Inflammatory macrophage treated with lipopolysaccharide for 4 hours (primary cell): ENCODE measurements at places on chromosomes 2 and 18.

GRCh38 chr2:71905205-71905604 lies 242.5 kb downstream of the CYP26B1 start:
- DNase-seq: no peak

DNA sequence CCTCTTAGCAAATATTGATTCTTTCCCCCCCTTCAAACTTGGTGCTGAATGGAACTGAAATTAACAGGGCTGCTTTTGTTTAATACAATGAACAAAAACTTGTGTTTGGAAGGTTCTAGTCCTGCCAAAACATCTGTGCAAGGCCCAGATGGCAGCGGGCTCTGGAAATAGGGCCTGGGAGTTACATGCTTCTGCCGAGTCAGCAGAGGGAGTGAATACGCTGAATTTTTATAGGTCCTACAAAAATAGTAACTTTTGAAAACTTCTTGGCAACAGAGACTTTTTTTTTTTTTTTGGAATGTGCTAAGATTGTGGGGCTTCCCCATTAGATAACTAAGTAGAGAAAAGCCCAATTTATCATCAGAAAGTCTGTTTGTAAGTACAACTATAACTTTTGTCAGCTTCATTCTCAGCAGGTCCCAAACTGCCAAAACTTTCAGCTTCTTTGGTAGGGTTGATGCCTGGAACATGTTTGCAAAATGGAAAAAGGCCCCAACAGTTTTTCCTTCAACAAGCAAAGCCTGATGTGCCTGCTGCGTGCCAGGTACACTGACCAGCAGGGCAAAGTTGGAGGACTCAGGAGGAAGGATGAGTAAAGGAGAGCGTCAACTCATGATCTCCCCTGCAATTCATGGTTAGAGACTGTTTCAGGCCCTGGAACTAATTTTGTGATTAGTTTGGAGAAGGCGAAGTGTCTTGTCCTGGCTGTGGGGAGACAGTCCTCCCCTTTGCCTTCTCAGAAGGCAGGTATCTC lies 45.1 kb upstream of the HDAC4 start:
- DNase-seq: no peak

DNA sequence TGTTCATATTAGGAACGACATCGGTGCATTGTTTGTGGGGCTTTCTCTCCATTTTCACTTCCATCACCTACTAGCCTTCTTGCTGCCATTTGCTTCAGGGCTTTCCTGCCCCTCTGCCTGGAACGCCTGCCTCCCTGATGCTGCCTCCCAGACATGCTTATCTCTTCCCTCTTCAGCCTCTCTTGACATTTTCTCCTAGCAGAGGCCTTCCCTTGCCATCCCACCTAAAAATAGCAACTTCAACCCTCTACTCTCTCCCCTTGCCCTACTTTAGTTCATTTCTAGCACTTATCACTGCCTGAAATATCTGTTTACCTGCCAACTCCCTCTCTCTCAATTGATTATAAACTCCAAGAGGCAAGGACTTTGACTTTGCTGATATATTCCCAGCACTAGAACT lies 210.3 kb downstream of the SP3 start:
- no peak for DNase-seq

DNA sequence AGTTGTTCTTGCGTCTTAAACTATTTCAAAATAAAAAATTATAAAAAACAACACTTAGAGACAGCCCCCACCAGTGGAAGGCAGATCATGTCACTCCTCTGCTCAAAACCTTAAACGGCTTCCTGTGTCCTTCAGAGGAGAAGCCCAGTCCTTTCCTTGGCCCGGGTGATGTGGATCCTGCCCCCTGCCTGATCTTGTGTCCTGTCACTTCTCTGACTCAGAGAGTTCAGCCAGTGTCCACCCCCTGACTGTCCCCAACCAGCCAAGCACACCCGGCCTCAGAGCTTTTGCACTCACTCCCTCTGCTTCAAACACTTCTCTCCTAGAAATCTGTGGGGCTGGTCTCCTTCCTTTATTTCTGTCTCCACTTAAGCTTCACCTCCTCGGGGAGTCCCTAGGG lies 35.4 kb downstream of the TOGARAM2 start:
- DNase-seq: peak; percentile 42

DNA sequence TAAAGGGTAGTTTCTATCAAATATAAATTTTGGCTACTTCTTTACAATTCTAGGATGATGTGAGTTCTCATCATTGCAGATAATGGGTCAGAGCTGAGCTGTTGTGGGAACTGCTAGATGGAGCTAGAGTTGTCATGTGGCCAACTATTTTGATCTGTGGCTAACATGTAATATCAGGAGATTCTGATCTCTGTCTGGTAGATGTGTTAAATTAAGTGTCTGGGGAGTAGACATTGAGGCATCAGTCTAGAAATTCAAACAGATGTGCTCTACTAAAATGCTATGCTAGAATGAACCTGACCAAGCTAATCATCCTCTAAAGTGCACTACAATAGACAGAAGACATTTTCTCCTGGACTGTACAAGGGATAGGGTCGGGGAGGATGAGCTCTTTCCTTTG lies 30.3 kb upstream of the DARS1 start:
- DNase-seq: no peak

DNA sequence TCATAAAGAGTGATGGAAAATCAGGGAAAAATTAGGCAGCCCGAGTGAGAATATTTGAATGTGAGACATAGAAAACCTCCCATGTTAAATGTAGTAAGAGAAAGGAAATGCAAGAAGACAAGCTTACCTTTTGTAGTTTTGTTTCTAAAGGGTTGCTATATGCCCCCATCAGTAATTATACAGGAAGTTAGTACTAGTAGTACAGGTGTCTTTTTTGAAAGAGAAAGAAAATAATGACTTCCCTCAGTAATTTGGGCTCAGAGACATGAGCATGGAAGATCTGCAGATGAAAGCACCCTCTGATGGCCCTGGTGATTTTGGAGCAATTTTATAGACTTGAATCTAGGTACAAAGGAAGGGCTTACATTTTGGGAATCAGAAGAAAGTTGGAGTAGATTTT lies 80.8 kb downstream of the RHBDD1 start:
- no peak for DNase-seq

DNA sequence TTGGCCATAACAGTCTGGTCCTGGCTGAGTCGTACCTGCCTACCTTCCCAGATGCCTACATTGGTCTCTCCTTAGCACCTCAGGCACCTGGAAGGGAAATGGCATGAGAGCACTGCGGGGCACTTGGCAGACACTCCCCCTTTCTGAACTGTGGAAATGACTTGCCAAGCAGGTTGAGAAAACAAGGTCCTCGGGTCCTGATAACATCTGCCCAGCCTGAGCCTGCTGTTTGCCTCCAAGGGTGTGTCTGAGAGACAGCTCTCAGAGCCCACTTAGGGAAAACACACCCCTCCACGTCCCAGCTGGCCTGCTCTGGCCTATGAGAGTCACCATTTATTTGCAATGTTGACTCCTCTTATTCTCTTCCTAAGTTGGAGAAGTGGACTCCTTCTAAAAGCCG lies 10.5 kb downstream of the FAM110C start:
- DNase-seq: no peak

GRCh38 chr18:24930478-24930877 lies 421.5 kb downstream of the ZNF521 start:
- no peak for DNase-seq

DNA sequence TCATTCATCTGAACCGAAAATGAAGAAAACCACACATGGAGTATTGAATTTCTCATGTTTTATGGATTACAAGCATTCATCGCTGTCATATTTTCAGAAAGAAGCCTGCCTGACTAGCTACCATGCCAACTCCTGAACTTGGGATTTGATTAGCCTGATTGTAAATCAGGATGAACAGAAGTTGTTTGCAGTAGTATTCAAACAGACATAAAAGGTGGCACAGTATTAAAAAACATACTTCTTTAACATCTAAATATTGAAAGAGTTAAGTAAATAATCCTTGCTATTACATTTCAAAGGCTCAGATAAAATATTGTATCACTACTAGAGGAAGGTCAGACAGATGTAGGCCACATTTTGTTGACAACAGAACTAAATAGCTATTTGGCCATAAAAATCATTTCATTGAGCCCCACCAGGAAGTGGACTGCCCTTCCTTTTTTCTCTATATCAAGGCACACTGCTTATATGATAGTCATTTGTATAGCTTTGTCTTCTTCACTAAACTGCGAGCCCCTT lies 21.6 kb downstream of the SLC38A11 start:
- DNase-seq: no peak

- no peak for DNase-seq
Measured at GRCh38 chr2:15278296-15278695, 282.8 kb downstream of the NBAS start.

GRCh38 chr2:218265626-218266025 lies 4.3 kb downstream of the AAMP start:
- DNase-seq: no peak

DNA sequence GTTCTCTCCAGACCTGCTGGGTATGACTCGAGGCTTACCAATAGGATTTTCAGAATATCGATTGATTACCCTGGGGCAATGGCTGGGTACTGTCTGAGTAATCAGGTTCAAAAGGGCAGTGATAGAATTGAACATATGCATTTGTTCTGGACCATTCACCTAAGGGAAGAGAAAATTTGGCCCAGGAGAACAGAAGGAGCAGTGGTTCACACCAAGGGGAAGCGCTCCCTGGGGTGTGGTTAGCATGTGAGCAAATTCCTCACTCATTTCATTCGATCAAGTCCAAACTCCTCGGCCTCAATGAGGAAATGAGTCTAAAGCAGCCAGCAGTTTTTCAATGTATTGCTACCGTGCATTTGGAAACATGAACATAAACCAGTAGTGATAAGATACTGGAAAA lies 55.6 kb downstream of the CYP26B1 start:
- DNase-seq: no peak

GRCh38 chr2:227029426-227030105 lies 134.4 kb downstream of the COL4A4 start:
- peak; percentile 42 for DNase-seq

DNA sequence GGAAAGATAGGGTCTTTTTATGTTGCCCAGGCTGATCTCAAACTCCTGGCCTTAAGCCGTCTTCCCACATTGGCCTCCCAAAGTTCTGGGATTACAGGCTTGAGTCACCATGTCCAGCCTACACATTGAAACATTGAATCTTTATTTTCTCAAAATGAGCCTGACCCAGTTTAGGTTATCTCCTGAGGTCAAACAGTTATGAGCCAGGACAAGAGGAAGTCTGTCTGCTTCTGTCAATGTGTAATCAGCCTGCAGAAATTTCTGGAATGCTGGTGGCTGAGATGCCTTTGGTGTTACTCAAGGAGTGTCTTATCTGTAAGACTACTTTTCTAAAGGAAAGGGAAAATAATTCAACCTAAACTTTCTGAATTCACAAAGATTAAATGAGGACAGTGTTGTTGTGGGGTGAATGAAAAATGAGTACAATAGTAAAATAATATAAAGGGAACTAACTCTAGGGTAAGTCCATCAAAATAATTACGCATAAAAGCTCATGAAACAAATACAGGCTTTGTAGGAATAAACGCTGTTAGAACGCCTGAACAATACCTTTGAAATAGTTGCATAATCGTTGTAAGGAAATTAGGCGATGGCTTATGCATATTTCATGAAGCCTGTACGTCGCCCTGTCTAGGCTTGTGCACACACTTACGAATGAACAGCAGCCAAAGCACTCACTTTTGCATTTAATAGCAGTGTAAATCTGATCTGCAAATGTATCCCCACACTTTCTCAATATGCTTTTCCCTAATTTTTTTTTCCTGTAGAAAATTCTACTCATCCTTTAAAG lies 260.8 kb downstream of the RDH14 start:
- DNase-seq: no peak

DNA sequence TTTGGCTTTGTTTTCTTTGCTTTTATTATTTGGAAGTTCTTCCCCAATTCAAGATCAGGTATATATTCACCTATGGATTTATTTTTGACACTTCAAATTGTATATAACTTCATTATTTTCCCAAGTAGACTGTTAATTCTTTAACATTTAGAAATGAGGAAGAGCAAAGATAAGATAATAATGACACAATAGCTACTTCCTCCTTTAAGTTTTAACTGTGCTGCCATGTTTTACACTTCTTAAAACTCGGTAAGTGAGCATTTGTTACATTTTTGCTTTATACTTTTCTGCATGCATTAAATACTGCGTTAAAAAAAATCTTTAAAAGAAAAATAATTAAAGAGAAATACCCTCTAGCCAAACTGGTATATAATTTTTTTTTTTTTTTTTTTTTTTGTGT lies 32.5 kb downstream of the SLC66A3 start:
- peak; percentile 73 for DNase-seq

DNA sequence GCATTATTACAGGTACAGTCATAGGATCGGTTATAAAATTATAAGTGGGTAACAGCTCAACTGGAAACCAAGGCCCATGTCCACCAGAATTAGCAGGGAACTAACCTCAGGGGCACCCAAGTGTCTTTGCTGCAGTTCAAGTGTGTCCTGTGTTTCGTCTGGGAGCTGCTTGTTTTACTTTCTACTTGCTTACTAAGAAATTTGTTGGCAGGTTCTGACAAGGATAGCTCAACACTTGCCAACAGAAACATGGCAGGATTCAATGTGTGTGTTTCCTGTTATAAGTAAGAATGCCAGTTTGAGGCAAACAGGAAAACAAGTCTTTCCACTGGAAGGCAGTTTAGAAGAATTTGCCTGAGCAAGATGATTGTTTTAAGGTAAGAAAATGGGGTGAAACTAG lies 104.5 kb downstream of the EPHA4 start:
- DNase-seq: no peak

GRCh38 chr2:162000431-162000830 lies 73.6 kb downstream of the DPP4 start:
- DNase-seq: no peak

DNA sequence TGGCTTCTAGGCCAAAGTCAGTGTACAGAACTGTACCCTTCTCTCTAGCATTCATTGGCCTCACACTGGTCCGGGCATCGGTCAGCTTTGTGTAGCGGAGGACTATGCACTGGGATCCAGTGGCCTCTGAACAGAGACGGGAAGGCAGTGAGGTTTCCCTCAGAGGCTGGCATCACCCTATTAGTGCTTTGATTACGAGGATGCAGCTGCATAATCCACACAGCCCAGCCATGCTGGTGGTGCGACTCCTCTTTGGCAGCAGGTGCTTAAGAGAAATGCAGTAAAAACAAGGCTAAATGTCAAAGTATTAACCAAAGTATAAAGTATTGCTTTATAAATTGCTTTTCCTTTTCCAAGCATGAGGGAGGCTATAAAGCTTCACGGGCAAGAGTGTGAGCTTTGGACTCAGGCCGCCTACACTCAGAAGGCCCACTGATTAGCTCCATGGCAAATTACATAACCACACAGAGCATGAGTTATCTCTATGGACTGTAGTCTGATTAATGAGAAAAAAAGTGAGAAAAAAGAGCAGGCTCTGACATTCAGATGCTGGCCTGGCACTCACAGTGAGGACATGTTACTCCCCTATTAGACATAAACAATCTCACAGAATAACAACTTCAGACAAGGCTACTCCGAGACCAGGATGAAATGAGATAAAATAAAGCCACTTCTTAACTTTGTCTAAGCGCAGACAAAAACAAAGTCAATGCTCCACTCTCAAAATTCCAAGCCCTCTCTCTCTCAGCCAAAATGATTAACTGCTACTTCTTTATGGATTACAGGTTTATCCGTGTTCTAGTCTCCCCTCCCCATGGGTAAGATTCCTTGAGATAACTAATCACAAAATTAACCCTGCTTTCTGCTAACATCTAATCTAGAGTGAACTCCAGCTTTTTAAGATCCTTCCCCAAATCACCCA lies 6.4 kb upstream of the CRYGC start:
- no peak for DNase-seq
